T-helper 17 cell (primary cell): ENCODE measurements at places on chromosomes 16 and 17.

- DNase-seq = no peak
Measured at GRCh38 chr16:66470556-66470955, 43.5 kb downstream of the BEAN1 start.

- no peak for DNase-seq
Measured at GRCh38 chr17:45116434-45117016, 15.8 kb downstream of the PLCD3 start.

DNA sequence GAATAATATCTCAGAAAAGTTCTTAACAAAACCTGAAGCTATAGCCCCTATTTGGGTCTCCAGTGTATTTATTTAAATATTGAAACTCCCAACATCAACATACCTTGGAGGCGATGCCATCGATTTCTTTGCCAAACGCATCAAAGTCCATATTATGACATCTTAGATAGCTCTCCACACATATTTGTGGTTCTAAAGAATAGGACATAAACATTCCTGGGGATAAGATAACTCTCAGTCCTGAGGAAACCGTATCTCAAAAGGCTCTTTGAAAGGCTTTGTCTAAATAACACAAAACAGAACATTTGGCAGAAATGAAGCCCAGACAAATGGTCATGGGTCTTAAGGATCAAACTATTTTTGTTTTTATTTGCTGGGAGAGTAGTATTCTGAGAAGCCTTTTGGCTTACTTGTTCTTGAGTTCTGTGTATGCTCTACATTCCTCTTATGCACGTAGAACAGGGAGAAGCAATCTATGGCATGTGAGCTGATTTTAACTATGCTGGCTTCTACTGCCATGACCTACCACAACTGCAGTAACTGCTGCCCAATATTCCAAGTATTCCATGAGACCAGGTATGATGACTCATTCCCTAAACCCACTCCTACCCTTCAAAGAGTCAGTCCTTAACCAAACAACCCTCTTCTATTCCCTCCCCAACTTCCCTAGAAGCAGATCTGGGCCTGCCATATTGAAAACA, 279.0 kb upstream of the ZFHX3 start:
- DNase-seq = no peak

GRCh38 chr16:17829811-17830210, 359.1 kb upstream of the XYLT1 start:
- no peak for DNase-seq

GRCh38 chr16:89034971-89035668, 58.1 kb upstream of the CBFA2T3 start:
- no peak for DNase-seq

- no peak for DNase-seq
Measured at GRCh38 chr17:46184696-46185095, 8.5 kb downstream of the KANSL1 start.

- DNase-seq = no peak
Measured at GRCh38 chr16:31298958-31299357, 39.2 kb downstream of the ITGAM start.

- DNase-seq = no peak
Measured at GRCh38 chr16:48583075-48584065, 26.6 kb downstream of the N4BP1 start.

- DNase-seq = no peak
Measured at GRCh38 chr17:18185832-18186626, 2.4 kb downstream of the ALKBH5 start.

DNA sequence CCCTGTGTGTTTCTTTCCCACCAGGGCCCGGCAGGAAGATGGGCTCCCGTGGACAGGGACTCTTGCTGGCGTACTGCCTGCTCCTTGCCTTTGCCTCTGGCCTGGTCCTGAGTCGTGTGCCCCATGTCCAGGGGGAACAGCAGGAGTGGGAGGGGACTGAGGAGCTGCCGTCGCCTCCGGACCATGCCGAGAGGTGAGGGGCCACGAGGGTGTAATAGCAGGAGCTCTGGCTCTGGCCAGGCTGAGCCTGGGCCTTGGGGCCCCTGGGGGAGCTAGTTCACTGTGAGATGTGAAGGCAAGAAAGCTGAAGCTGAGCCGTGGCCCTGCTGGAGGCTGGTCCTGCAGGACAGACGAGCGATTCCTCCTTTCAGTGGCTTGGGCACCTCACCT, 20.0 kb downstream of the C1QTNF1 start:
- DNase-seq = no peak

DNA sequence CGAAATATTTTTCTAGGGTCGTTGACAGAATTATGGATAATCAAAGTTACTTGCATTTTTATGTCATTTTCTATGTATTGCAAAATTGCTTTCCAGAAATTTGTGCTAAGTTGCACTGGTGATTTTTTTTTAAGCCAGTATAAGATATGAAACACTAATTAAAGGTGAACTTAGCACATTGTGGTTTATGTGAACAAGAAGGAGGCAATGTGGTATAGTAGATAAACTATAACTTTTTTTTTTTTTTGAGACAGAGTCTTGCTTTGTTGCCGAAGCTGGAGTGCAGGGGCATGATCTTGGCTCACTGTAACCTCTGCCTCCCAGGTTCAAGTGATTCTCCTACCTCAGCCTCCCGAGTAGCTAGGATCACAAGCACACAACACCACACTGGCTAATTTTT, 13.2 kb downstream of the DGKE start:
- no peak for DNase-seq

DNA sequence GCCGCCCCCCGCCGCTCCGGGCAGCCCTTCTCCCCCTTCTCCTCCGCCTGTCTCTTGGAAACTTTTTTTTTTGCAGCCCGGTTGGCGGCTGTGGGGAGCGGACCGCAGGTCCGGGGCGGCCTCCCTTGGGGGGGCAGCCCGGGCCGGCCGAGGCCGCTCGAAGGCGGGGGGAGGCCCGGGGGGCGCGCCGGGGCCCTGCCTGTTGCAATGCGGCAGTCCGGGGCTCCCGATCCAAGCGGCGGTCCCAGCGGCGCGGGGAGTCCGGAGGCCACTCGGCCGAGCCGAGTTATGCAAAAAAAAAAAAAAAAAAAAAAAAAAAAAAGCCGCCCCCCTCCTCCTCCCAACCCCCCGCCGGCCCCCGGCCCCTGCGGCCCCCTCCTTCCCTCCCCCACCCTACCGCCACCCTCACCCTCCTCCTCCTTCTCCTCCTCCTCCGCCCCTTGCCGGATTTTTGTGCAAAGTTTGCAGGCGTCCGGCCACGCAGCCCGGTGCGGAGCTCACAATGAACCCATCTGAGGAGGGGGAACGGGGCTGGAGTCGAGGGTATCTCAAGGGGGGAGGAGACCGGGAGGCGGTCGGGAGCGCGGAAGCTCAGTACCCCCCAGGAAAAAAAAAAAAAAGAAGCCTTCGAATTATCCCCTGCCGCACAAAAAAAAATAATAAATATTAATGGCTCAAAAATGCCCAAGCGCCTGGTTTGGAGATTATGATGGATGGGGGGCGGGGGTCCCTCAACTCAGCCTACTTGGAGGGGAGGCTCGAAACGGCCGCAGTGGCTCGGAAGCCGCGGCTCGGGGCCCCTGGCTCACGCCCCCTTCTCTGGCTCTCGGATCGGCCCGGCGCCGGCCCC, at the start of gene ZNF423:
TSS of gene ZNF423 (minus strand) at position 291 of the 850 bp plus-strand sequence. CDS start 338 bp downstream, outside the sequence.
- DNase-seq = no peak

GRCh38 chr17:44314869-44315661, 6.7 kb downstream of the RUNDC3A start:
- peak; percentile 22 for DNase-seq

DNA sequence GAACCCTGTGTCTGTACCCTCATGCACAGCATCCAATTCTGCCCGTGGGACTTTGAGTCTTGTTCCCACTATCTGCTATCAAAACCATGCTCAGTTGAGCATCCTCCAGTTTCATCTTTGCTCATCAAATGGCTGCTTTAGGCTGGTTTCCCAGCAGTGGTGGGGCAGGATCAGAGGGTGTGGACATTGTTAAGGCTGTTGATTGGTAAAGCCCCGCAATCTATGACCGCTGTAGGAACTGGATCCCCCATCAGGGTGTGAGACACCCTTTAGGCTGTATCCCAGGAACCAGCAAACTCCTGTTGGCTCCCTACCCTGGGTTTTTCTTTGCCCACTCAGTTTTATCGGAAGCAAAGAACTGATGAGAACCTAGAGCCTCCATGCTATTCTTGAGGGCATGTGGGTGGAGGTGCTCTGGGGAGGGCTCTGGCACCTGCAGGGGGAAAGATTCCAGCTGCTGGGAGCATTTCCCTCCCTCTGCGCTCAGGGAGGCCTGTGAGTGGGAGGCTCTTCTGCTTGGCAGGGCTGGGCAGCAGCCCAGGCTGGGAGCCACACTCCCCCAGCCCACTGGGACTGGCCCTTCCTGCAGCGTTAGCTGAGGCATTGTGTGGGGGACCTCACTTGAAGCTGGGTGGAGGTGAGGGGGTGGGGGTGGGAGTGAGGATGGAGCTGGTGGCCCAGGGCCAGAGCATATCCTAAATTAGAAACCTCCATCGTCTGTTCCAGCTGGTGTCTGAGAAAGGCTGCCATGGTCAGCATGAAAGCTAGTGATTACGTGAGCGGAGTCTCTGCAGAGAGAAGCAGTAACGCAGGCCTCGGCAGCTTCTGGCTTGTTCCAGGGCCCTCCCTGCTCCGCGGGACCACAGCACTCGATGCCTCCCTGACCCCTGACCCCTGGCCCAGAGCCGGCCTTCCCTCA, 160.6 kb downstream of the IRF8 start:
- DNase-seq = no peak
